SHP77 treated with DMSO at 0.1 percent for 48 hours (cell line): ENCODE measurements at places on chromosomes 7 and 10.

DNA sequence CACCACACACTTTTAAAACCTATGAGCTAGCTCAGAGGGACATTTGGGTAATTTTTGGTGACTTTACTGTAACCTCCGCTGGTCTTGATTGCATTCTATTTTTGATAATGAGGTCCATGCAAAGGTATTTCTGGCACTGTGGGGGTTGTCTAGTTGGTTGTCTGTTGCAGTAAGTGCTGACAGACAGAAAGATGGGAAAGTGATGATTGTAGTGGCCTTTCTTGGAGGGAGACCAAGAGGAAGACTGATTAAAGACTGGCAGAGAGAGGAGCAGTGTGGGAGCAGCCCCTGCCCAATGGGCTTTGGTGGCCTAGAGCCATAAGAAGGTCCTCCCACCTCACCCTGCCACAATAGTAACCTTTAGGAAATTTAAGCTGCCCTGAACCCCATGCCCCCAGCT is 173.4 kb upstream of the CTBP2 start:
- DNase-seq, result no peak

- DNase-seq, result no peak
These were observed 15.3 kb downstream of the ST7 start for GRCh38 chr7:116968631-116969030.

DNA sequence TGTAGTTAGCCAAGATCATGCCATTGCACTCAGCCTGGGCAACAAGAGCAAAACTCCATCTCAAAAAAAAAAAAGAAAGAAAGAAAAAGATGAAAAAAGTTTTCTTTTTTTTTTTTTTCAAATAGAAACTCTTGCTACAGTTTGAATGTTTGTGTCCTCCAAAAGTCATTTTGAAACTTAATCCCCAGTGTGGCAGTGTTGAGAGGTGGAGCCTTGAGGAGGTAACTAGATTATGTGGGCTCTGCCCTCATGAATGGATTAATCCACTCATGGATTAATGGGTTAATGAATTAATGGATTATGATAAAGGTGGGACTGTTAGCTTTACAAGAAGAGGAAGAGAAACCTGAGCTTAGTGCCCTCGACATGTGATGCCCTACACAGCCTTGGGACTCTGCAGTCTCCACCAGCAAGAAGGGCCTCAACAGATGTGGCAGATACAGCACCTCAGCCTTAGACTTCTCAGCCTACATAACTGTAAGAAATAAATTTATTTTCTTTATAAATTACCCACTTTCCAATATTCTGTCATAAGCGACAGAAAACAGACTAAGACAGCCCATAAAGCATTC is 25.1 kb downstream of the CPEB3 start:
- no peak for DNase-seq

DNA sequence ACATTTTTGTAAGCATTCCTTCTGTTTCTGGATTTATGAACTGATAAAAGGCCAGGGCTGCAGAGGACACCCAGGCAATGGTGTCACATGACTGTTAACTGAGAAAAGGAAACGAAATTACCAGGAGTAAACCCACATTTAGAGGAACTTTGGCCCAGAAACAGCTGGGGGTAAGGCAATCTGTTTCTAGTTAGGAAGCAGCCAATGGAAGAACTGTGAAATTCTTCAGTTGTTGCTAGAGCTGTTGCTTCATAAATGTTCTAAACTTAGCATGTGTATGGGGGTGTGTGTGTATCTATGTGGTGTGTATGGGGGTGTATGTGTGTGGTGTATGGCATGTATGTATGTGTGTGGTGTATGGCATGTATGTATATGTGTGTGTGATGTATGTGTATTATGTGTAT is 11.8 kb upstream of the PDCD4 start:
- DNase-seq, result no peak

DNA sequence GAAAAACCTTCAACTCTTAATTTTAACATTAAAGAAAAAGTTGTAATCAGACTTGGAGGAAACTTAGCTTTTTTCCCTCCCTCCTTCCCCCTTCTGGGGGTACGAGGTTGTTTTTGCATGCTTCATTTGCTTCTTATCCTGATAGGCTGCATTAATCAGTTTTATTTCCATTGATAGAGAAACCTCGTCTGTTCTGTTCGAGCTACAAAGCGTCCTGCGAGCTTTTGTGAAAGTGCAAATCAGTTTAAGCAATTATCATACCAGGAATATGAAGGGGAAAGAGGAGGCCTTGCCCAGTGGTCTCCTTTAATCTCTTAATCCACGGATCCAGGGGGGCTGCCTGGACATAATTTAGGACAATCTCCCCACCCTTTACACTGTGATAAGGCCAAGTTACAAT is 7.5 kb downstream of the EMX2 start:
- DNase-seq, result no peak

- no peak for DNase-seq
These were observed 294.1 kb upstream of the YAE1 start for GRCh38 chr7:39272111-39272510.

- no peak for DNase-seq
These were observed 124.6 kb upstream of the PPP1R9A start for GRCh38 chr7:94782777-94783176.

GRCh38 chr10:101062232-101063049 is 652 bp downstream of the KAZALD1 start:
- DNase-seq, result peak; percentile 37

GRCh38 chr7:68440866-68441265 is 1157.4 kb upstream of the AUTS2 start:
- no peak for DNase-seq

DNA sequence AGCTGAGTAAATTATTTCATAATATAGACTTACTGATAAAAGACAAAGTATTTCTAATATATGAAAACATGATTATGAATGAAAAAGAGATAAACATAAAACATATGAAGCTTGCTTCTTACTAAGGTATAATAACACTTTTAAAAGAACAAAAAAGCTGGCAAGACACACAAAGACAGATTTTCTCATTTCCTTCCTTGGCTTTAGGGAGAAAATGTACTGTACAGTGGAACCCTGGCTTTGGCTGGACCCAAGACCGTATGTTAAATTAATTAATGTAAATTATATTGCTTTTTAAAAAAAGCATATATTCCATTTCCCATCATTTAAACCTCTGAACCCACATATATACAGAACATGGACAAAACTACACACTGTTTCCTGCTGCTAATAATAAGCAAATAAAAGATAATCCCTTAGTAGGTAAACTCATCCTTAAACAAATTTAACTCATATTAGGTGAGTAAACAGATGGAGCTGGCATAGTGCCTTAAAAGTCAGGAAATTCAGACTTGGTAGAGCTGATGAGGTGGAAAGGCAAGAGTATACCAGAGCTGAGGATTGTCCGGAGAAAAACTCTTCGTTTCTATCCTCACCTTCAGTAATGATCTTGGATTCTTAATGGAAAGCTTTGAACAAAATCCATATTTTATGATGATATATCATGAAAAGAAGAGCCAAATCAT is 1016.4 kb upstream of the KCND2 start:
- DNase-seq, result peak; percentile 9

DNA sequence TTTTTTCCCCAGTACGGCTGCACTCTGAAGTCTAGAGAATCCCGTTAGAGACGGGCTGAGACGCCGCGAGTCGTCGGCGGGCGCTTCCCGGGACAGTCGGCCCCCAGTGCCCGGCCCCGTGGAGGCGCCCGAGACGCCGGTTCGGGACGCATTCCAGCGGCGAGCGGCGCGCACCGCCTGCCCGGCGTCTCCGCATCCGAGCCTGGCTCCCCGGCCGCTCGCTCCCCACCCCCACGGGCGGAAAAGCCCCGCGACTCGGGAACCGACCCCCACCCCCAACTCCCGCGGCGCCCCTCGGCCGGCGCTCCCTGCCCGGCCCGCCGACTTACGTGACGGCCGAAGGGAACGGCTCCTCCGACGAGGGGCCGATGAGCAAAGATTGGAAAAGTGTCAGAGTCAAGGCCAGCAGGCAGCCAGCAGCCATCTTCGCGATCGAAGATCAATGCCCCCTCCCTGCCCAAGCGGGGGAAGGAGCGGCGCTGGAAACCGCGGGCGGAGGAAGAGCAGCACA is 486 bp downstream of the CACNA2D1 start:
- DNase-seq, result no peak

DNA sequence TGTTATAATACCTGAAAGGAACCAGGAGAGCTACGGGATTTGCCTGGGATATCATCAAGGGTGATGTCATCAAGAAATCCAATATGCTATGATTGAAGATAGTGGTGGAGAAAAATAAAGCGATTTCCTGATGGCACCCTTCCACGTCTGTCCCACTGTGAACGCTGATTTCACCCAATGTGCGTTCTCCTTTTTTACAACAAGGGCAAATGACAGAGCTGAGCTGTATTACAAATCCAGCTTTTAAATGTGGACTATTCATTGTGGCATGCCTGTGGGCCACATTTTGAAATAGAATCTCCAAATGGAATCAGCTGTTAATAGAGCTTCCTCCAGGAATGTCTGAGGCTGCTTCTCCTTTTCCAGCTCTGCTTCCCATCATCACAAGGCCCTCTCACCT is 23.3 kb downstream of the SLC13A4 start:
- DNase-seq, result no peak

DNA sequence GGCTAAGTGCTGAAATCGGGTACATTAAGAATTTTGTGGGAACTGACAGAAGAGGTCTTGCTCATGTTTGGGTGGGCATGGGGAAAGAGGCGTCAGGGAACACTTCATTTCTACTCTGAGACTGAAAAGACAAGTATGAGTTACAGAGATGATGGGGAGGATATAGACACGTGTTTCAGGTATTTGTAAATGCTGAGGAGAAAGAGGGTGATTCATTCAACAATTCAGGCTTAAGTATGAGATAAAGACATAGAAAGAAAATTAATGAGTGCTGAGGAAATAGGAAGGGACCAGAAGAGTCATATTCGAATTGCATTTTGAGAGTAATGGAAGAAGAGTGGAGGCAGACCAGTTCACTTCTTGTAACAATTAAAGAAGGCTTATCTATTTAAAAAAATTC is 143.6 kb downstream of the HBP1 start:
- DNase-seq, result no peak

DNA sequence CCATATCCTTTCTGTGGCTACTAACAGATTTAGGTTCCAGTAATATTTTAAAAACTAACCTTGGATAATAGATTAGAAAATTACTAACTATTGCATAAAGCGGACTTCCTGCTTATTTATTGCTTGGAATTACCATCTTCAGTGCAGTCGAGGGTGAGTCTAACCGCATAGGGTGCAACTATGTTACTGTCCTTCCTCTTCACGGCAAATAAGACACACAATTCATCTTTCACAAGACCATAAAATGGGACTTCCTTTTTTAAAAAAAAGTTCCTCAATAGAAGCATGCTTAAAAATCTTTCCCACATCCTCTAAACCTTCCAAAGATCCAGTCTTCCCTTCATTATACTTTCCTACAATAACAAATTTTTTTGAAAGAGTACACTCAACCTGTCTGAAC is 2.1 kb downstream of the SLC25A40 start:
- no peak for DNase-seq

DNA sequence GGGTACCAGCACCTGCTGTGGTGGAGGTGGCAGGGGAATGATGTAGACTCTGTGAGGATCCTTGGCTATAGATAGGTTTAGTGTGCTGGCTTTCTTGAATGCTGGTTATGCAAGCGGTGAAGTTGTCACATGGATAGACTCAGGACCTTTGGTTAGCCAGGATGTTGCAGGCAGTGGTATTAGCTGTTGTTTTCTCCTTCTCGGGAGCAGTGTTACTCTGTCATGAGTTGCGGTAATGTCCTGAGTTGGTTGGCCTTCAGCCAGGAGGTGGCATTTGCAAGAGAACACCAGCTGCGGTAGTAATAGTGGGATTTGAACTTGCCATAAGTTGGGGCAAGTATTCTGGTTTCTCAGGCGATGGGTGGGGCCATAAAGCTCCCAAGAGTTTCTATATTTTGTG is 10.8 kb downstream of the AGK start:
- no peak for DNase-seq

- DNase-seq, result no peak
These were observed 51.4 kb upstream of the NPS start for GRCh38 chr10:127497685-127498084.

DNA sequence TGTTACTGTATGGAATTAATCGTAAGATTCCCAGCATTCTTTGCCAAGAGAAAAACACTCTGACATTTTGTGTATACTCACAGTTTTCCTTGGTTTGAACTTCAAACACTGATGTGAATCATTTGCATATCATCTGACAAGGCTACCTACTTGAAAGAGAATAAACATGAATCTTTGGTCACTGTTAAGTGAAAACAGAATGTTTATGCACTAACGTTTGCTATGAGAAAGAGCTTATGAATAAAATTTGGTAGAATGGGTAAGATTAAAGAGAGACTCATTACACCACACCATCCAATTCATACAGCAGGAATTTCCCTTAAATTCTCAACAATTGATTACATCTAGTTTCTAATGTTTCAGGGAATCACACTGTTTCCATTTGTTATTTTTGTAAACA is 46.6 kb downstream of the MACC1 start:
- DNase-seq, result no peak

DNA sequence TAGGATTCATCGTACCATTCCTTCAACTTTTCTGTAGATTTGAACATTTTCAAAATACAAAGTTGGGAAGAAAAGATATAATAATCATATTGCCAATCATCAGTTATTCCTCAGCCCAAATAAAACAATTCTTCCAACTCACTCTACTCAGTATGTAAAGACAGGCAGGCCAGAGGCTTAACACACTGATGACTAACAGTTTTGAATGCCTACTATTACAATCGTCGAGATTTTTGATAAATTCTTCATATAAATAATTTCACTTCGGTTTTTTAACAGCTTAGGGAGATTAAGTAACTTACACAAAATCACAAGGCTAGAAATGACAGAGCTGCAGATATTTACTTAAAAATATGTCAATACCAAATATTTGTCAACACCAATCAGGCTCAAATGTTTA is 17.6 kb downstream of the CYTH3 start:
- DNase-seq, result no peak

DNA sequence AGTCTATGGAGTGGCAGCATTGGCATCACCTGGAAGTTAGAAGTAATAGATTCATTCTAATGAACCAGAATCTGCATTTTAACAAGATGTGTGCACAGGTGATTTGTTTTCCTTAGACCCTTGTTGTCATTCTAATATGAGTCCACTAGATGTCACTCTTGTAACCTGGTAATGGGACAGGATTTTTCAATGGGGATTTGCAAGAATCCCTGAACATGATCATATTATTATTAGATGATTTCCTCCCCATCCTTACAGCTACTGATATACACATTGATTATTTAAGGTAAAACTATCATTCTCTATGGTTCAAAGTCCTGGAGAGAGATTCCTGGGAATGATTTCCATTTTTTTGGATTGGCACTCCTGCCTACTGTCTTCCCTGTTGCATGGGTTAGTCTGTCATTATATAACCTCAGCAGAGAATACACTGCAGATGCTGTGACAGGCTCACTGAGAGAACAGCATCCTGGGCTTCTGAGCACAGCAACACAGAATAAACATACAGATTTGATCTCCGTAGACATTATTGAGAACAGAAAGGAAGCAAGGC is 194.9 kb downstream of the SUGCT start:
- DNase-seq, result peak; percentile 80

- no peak for DNase-seq
These were observed 808.9 kb downstream of the CCSER2 start for GRCh38 chr10:85137253-85137652.

DNA sequence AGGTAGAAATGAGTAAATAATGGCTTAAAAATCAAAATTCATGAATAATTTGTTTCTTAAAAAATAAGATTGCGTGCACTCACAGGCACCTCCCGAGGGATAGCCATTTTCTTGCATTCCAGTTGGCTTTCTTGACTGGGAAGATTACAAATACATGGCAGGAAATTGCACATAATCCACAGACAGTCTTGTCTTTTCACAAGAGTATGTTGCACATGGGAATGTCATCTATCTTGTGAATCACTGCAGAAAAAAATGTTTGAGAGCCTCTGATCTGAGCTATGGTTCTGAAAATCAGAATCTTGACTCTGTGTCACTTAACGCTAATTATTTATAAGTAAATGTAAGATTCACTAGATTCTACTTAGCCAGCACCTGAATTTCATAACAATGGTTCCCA is 74.1 kb upstream of the PRKG1 start:
- no peak for DNase-seq
